ENCODE measurements at places on chromosomes 6 and 20.

DNA sequence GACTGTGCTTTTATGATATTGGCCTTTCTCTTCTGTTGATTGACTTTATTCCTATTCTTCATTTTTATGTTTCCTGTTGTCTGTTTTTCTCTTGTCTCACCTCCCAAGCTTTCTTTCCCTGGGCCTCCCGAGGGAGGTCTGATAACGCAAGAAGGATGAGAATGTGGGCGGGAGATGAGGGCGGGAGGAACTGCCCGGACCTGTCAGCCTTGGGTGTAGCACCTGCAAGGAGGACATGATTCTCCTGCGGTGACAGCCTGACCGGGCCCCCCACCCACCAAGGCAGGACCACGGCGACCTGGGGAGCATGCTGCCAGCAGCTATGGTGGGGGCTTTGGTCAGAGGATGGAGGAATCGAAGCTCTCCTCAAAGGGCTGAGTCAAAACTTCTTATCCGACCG, 86.9 kb downstream of the PLEKHG1 start:
- no peak for DNase-seq

- DNase-seq, result no peak
Measured at GRCh38 chr20:40945754-40946450, 82.7 kb upstream of the TOP1 start.

DNA sequence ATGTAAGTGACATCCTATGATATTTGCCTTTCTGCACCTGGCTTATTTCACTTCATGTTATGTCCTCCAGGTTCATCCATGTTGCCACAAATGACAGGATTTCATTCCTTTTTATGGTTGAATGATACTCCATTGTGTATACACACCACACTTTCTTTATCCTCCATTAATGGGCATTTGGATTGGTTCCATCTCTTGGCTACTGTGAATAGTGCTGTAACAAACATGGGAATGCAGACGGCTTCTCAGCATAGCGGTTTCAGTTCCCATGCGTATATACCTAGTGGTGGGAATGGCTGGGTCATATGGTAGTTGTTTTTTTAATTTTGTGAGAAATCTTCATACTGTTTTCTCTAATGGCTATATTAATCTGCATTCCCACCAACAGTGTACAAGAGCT, 14.8 kb downstream of the MTHFD1L start:
- no peak for DNase-seq

DNA sequence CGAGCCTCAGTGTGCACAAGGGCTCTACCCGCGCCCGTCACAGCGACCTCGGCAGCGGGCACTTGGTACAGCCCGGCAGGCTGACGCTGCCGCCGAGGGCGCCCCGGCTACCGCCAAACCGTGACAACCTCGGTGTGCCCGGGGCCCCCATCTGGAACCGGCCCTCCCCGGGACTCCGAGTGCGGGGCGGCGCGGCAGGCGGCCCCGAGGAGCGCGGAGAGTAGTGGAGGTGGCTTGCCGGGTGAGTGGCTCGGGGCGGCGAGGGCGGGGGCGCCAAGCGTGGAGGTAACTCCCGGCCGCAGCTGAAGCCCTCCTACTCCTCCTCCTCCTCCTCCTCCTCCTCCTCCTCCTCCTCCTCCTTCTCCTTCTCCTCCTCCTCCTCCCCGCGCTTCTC, at the start of gene ISM1:
ISM1 (plus strand) TSS at position 371 of the 394 bp plus-strand sequence. CDS start 503 bp downstream, outside the sequence.
- DNase-seq, result peak; percentile 37

GRCh38 chr20:59247731-59248684, 52.4 kb upstream of the EDN3 start:
- DNase-seq, result no peak

DNA sequence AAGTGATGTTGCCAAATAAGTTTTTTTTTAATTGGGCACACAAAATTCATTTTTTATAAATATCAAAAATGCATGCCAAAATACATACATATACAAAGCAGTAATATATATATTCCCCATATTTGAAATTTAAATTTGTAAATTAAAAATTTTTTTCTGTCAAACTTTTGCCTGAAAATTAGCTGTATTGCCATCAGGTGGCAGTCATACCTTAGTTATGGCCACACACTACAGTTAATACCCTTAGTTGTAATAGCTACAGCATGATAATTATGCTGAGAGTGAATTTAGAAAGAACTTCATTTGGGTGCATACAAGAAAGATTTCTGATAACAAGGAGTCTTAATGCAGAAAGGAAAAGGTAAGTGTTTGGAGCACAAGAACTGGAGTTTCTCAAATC, 46.2 kb upstream of the SDHAF4 start:
- DNase-seq, result no peak

DNA sequence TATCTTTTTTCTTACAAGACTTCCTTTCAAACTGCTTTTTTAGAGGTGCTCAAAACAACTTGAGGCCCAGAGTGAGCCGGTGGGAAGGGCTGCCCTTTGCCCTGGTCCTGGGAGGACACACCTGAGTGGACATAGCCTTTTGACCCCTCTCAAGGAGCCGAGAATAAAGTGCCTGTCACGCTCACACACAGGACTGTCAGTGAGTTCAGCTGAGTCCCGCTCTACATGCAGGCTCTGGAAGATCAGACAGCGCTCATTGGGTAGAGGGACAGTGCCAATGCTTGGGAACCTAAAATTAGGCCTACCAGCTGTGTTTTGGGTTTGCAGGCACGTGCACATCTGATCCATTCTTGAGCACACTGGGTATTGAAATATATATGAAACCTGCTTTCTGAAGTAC, 387.8 kb downstream of the CD83 start:
- DNase-seq, result no peak
